Activated CD8-positive, alpha-beta T cell treated with anti-CD3 and anti-CD28 coated beads for 36 hours (primary cell): ENCODE measurements at places on chromosomes 11 and 22. TPM values are rescaled to one million over a fixed set of nuclear protein-coding genes. Genes with fewer than 3 reads are reported as not detected.
A peak's percentile ranks its signal among the peaks of the same experiment; 100 is the strongest.

SUSD2 gene
- total RNA-seq, result 0.65 TPM

TBX10 gene
- not detected for total RNA-seq

TOMM22 gene
- 158 TPM for total RNA-seq

- H3K36me3 ChIP-seq, result peaks cover 2% of the 10 kb centered on the region
- H3K4me1 ChIP-seq, result no peaks in the 10 kb centered on the region
Observed at GRCh38 chr22:23685205-23685784, 5.5 kb upstream of the RGL4 start.

GRCh38 chr11:129699711-129700304 lies 115.8 kb upstream of the TMEM45B start:
- peaks cover 3% of the 10 kb centered on the region for H3K4me1 ChIP-seq
- DNase-seq, result no peak
- H3K27ac ChIP-seq, result no peak overlapping the region
- no peak overlapping the region for H3K4me3 ChIP-seq

- H3K27ac ChIP-seq, result no peak overlapping the region
- H3K36me3 ChIP-seq, result no peaks in the 10 kb centered on the region
- DNase-seq, result no peak
- no peak overlapping the region for H3K4me3 ChIP-seq
Observed at GRCh38 chr11:116500947-116501602, 271.7 kb downstream of the BUD13 start.

- peaks cover 89% of the 10 kb centered on the region for H3K36me3 ChIP-seq
- peak overlapping the region; percentile 88 for H3K4me3 ChIP-seq
- no peak for DNase-seq
- peaks cover 94% of the 10 kb centered on the region for H3K4me1 ChIP-seq
- H3K27me3 ChIP-seq, result no peaks in the 10 kb centered on the region
- peak overlapping the region; percentile 98 for H3K27ac ChIP-seq
Observed at GRCh38 chr11:128496692-128497060, 90.7 kb downstream of the ETS1 start.

DNA sequence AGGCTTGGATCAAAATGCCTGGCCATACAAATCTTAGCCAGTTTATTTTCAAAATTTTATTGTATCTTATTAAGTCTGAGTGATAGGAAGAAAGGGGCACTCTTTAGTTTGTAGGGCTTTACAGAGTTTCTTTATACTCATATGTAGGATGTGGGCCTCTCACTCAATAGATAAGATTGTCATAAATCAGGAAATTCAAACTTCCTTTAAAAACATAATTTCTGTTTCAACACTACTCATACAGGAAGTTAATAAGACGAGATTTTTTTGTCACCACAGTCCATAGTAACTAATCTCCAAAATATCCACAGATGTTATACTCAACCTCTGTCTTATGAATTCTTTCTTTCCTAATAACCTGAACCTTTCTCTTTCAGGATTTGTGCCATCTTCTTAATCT lies 13.3 kb upstream of the OR56B4 start:
- no peaks in the 10 kb centered on the region for H3K4me1 ChIP-seq
- no peak for DNase-seq
- H3K36me3 ChIP-seq, result no peaks in the 10 kb centered on the region
- no peak overlapping the region for H3K4me3 ChIP-seq
- no peak overlapping the region for H3K27ac ChIP-seq
- H3K27me3 ChIP-seq, result peaks cover 18% of the 10 kb centered on the region
